AML-193 (cell line): ENCODE measurements at places on chromosomes 2 and 18.

GRCh38 chr18:37552286-37552685 lies 13.3 kb downstream of the CELF4 start:
- no peak for DNase-seq

- no peak for DNase-seq
Observed at GRCh38 chr18:70417847-70418246, 129.0 kb downstream of the SOCS6 start.

DNA sequence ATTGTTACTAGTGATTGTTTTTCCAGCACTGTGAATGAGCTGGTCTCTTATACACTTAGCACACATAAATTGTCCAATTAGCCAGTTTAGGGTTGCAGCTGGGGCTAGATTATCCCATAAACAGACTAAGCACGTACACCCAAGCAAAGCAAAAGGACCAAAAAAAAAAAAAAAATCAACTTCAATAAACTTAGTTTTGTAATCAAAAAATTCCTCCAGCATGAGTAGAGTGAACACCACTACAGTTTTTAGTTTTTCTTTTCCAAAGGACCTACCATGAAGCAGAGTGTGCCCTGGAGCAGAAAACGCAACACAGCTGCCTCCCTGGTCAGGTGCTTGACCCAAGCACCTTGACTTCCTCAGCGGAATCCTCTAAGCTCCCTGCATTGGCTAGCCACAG lies 249.4 kb upstream of the SLC14A2 start:
- no peak for DNase-seq

- DNase-seq = no peak
Observed at GRCh38 chr2:24047703-24048033, 477 bp upstream of the WDCP start.

DNA sequence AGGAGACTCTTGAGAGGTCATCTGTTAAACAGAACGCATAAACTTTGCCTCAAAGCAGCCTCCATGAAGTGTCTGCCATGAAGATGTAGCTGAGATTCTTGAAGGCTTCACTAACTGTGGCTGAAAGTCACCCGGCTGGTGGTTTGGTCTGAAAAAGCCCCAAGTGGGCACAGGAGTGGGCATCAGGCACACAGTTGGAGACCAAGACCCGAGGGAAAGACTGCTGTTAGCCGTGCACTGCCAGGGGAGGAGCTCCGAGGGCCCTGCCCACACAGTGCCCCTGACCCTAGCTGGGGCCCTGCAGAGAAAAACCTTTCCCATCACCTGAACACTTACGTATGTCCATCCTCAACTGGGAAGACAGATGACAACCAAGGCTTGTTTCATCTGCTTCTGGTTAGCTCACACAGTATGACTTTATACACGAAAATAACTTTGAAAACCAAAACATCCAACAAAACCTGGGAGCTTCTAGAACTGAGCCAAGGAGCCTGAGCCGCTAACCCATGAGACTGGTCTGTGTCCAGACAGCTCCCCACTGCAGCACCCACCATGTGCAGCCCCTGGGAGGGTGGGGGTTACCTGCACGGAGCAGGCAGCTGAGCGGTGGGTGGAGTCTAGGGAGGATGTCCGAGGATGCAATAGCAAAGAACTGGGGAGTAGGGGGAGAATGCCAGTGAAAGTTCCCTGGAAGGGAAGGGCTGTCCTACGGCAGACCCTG lies 15.4 kb downstream of the HJURP start:
- no peak for DNase-seq

DNA sequence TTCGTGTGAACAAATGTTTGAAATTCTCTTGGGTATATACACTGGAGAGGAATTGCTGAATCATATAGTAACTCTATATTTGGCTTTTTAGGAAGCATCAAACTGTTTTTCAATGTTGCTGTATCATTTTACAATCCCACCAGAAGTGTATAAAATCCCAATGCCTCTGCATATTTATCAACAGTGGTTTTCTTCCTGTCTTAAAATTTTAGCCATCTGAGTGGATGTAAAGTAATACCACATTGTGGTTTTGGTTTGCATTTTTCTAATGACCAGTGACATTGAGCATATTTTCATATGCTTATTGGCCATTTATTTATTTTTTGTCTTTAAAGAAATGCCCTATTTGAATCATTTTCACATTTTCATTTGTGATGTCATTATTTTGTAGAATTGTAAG lies 22.8 kb upstream of the LRP1B start:
- DNase-seq = no peak

GRCh38 chr18:78390348-78390951 lies 589.2 kb upstream of the SALL3 start:
- no peak for DNase-seq

GRCh38 chr2:233263045-233263570 lies 11.6 kb downstream of the ATG16L1 start:
- no peak for DNase-seq
